Aorta (tissue), 5 donors: ENCODE measurements at places on chromosomes 7 and 10.
A peak's percentile ranks its signal among the peaks of the same experiment; 100 is the strongest.

DNA sequence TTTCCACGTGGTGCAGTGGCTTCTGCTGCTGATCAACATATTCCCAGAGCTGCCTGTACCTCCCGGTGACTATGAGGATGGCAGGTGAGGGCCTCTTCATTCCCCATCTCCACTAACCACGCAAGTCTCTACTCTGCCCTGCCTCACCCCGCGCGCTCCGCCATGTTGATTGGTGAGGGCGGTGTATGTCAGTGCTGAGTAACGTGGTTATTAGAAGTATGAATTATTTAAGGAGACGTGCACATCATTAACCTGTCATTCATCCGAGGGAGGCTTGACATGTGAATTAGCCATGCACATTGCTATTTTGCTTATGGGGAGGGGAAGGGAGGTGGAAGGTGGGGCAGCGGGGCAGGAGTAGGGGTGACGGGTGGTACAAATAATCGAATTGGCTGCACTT lies 138.6 kb downstream of the SORCS3 start:
- H3K4me3 ChIP-seq = no peak overlapping the region
- DNase-seq = no peak
- no peaks in the 10 kb centered on the region for H3K27me3 ChIP-seq
- H3K36me3 ChIP-seq = no peaks in the 10 kb centered on the region
- no peaks in the 10 kb centered on the region for H3K4me1 ChIP-seq
- H3K27ac ChIP-seq = no peak overlapping the region

- H3K36me3 ChIP-seq = no peaks in the 10 kb centered on the region
- DNase-seq = no peak
- H3K27ac ChIP-seq = no peak overlapping the region
- H3K27me3 ChIP-seq = no peaks in the 10 kb centered on the region
- no peaks in the 10 kb centered on the region for H3K4me1 ChIP-seq
Observed at GRCh38 chr7:27585781-27586447, 76.8 kb downstream of the HIBADH start.

DNA sequence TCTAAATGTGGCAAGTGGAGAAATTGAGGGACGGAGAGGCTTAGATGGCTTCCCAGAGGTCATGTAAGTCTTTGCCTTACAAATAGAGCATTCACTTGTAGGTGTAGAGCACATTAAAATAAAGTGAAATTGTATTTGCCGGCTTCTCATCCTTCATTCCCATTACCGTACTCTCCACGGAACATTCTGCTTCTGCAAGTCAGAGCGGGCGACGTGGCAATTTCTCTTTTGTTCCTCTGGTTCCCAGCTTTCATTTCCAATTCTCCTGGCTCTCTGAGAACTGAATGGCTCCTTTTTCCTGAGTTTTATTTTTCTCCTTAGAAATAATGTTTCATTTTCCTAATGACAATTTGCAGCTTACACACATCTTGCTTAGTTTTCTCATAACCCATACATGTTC lies 51.3 kb upstream of the PFKP start:
- no peak overlapping the region for H3K4me3 ChIP-seq
- H3K36me3 ChIP-seq = no peaks in the 10 kb centered on the region
- DNase-seq = no peak
- no peaks in the 10 kb centered on the region for H3K4me1 ChIP-seq
- H3K27me3 ChIP-seq = no peaks in the 10 kb centered on the region
- no peak overlapping the region for H3K27ac ChIP-seq

DNA sequence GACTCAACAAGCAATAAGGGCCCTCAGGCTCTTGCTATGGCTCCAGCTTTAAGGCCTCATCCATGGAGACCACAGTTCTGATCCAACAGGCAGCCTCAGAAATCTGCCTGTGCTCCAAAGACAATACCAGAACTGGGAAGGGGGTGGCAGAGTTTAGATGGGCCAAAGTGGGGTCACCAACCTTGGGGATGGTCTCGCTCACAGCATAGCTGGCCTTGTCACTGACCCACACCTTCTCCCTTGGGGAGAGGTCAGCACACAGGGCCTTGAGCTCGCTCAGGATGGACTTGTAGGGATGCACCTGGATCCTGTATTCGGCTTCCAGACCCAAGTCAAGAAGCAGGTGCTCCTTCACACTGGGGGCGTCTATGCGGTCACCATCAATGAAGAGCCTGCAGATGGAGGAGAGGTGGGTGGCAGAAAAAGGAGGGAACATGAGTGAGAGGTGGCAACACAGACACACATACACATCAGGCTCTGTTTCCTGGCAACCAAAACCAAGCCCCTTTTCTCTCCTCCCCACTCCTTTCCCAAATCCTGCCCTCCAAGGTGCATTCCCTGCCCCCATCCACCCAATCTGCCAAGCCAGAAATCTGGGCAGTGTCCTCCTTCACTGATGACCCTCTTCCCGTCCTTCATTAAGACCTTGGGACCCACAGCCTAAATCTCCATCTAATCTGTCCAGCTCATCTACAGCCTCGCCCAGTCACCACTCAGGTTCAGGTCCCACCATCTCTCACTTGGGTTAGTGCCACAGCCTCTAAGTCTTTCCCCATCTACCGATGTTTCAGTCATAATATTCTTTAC lies 40.9 kb downstream of the XPNPEP1 start:
- no peaks in the 10 kb centered on the region for H3K27me3 ChIP-seq
- no peaks in the 10 kb centered on the region for H3K4me1 ChIP-seq
- H3K27ac ChIP-seq = no peak overlapping the region
- no peak overlapping the region for H3K4me3 ChIP-seq

- no peak overlapping the region for H3K4me3 ChIP-seq
- H3K27ac ChIP-seq = no peak overlapping the region
Observed at GRCh38 chr10:68463365-68464093, 8.2 kb downstream of the DNA2 start.

DNA sequence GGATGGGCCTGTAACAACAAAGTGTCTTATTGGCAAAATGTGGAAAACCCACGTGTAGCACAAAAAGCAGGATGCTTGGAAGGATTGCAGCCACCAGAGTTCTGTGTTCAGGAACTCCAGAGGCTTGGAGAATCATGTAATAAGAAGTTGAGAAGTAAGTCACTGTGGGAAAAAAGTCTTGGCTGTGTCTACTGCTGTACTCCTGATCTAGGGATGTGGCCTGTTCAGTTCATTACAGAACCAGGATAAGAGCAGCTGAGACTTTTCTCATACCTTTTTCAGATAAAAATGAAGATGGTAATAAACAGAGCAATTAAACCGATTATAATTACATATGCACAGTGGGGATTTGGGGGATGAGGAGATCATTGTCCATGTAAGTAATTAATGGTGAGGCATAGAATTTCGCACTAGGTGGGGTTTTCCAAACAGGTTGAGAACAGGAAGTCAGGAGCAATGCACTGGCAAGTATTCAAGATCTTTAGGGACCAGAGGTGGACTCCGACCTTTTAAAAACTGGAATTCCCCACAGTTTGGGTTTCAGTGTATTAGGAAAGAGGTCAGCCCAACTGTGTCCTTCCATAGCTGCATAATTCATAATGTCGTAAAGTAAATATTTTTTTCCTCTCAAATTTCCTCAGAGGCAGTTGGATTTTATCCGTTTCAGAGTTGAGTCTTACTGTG lies 281.7 kb downstream of the FRMD4A start:
- no peak for DNase-seq
- H3K4me1 ChIP-seq = no peaks in the 10 kb centered on the region
- no peaks in the 10 kb centered on the region for H3K36me3 ChIP-seq
- no peak overlapping the region for H3K27ac ChIP-seq
- no peak overlapping the region for H3K4me3 ChIP-seq

DNA sequence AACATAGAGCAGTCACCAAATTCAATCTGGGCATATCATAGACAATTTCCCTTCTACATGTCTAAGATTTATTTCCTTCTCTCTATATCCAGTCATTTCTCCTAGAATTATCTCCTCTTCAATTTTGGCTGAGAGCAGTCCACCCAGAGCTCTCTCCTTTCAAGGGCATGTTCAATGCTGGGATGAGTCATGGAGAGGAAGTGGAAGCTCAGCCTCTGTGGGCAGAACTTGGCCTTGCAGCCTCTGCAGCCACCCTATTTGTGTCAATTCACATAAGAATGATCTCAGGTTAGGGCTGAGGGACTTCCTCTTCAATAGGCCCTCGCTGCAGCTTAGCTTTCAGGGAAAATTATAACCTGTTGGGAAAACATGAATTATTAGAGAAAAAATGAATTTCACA lies 560.8 kb downstream of the POM121L12 start:
- no peaks in the 10 kb centered on the region for H3K27me3 ChIP-seq
- no peak overlapping the region for H3K27ac ChIP-seq
- H3K4me3 ChIP-seq = no peak overlapping the region
- H3K36me3 ChIP-seq = no peaks in the 10 kb centered on the region

DNA sequence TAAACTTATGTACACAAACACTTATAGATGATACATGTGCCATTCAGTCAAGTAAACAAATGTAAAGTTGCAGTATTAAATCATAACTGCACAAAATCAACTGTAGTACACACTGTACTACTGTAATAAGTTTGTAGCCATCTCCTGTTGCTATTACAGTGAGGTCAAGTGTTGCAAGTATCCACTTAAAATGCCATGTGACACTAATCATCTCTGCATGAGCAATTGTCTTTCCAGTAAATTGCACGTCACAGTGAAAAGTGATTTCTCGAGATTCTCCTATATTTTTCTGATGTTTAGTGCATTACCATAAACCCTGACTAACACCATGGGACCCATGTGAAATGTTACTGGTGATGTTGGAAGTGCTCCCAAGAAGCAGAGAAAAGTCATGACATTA lies 293.3 kb upstream of the SP4 start:
- H3K4me3 ChIP-seq = no peak overlapping the region
- H3K36me3 ChIP-seq = no peaks in the 10 kb centered on the region
- H3K27ac ChIP-seq = no peak overlapping the region

DNA sequence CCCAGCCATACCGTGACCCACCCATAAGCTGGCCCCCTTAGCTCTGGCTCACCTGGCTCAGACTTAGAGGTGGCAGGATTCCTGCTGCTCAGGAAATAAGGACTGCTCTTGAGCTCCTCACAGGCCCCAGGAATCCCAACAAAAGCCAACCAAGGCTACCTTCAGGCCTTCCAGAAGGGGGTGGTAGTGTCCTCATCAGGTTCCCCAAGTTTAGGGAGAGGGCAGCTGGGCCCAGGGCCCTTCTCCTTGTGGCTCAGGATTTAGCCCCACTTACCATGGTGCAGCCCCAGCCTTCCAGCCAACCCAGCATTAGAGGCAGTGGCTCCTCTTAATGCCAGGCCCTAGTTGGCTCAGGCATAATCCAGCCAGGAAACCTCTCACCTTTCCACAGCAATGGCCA lies 23.5 kb downstream of the NPFFR1 start:
- no peaks in the 10 kb centered on the region for H3K36me3 ChIP-seq
- no peak for DNase-seq

- no peaks in the 10 kb centered on the region for H3K27me3 ChIP-seq
- DNase-seq = peak; percentile 79
- no peak overlapping the region for H3K27ac ChIP-seq
Observed at GRCh38 chr7:101077303-101078086, 7.8 kb upstream of the TRIM56 start.

GRCh38 chr7:44608916-44609648 lies 2.7 kb downstream of the OGDH start:
- no peaks in the 10 kb centered on the region for H3K27me3 ChIP-seq
- no peak for DNase-seq
- H3K36me3 ChIP-seq = no peaks in the 10 kb centered on the region
- no peaks in the 10 kb centered on the region for H3K4me1 ChIP-seq
- no peak overlapping the region for H3K4me3 ChIP-seq

- H3K36me3 ChIP-seq = no peaks in the 10 kb centered on the region
- no peak overlapping the region for H3K27ac ChIP-seq
- H3K27me3 ChIP-seq = no peaks in the 10 kb centered on the region
Observed at GRCh38 chr7:107472116-107472515, 2.3 kb downstream of the GPR22 start.

DNA sequence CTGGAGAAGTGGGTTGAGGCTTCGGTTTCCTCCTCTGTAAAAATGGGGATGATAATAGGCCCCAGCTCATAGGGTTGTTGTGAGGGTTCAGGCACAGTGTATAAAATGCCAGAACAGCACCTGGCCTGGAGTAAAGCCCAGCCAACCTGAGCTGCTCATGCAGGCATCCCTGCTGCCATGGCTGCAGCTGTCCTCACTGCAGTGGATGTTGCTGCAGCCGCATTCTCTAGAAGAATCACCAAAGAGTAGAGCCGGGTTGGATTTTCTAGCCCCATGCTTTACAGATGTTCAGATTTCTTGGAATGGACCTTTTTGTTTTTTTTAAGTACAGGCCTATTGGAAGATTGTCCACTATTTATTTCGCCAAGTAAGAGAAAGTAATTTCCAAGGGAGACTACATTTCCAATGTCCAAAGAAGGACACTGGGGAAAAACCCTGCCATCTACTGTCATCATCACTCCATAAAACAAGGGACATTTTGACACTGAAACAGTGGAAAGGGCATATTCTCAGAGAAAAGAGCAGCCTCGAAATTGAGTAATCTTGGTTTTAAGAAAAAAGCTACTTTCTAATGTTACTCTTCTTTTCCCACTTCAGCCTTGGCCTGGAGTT lies 147.5 kb upstream of the TCF7L2 start:
- no peaks in the 10 kb centered on the region for H3K4me1 ChIP-seq
- H3K36me3 ChIP-seq = no peaks in the 10 kb centered on the region
- no peak overlapping the region for H3K4me3 ChIP-seq
- H3K27me3 ChIP-seq = no peaks in the 10 kb centered on the region
- H3K27ac ChIP-seq = no peak overlapping the region

GRCh38 chr10:4239186-4239585 lies 454.2 kb upstream of the KLF6 start:
- H3K4me3 ChIP-seq = no peak overlapping the region
- no peaks in the 10 kb centered on the region for H3K27me3 ChIP-seq
- H3K27ac ChIP-seq = no peak overlapping the region

DNA sequence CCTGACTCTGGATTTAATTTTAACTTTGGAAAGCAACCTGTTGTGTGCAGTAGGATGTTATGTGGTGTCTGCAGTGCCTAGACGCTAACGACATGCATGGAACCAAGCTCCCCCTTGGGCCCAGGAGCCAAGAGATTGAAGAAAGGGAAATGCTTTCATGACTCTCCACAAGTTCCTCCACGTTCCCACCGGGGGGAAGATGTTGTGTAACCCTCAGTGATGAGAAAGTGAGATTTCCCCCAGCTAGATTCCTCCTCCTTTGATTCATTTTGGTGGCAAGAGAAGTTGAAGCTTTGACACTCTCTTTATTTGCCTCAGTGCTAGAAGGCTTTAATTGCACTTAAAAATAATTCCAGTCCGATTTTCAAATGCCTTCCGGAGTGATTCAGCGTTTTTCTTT lies 157.9 kb upstream of the INSYN2A start:
- H3K27me3 ChIP-seq = no peaks in the 10 kb centered on the region
- H3K27ac ChIP-seq = no peak overlapping the region
- H3K36me3 ChIP-seq = no peaks in the 10 kb centered on the region
- DNase-seq = no peak

DNA sequence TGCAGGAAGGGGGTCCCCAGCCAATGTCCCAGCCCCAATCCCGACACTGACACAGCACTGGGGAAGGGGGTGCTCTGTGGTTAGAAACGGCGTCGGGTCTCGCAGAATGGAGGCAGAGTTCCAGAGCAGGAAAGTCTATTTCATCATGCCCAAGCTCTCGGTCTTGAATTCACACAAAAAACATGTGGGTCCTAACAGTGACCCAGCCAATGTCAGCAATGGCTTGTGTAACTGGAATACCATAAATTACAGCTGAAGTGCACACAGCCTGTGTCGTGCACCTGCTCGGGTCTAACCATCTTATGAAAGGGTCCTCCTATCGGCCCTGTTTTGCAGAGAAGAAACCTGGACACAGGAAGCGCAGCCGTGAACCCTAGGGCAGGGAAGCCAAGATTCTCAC lies 324.1 kb downstream of the ADARB2 start:
- H3K27me3 ChIP-seq = no peaks in the 10 kb centered on the region
- H3K27ac ChIP-seq = no peak overlapping the region
- no peak overlapping the region for H3K4me3 ChIP-seq

- no peaks in the 10 kb centered on the region for H3K4me1 ChIP-seq
- H3K4me3 ChIP-seq = no peak overlapping the region
- no peaks in the 10 kb centered on the region for H3K36me3 ChIP-seq
- no peak for DNase-seq
- H3K27ac ChIP-seq = no peak overlapping the region
- no peaks in the 10 kb centered on the region for H3K27me3 ChIP-seq
Observed at GRCh38 chr7:101673951-101674350, 44.9 kb upstream of the MYL10 start.
